ENCODE measurements at places on chromosomes 12 and 14. TPM values are rescaled to one million over a fixed set of nuclear protein-coding genes. Genes with fewer than 3 reads are reported as not detected.

MANSC4 gene
- total RNA-seq = not detected

STYK1 gene
- total RNA-seq = 4.1 TPM

HOXC9 gene
- not detected for total RNA-seq

GPR135 gene
- 0.14 TPM for total RNA-seq

TMEM30B gene
- total RNA-seq = 24.6 TPM

SUPT16H gene
- 56.3 TPM for total RNA-seq

SLC4A8 gene
- 0.28 TPM for total RNA-seq

PRB2 gene
- not detected for total RNA-seq

HOXC11 gene
- not detected for total RNA-seq

ZFHX2 gene
- 0.21 TPM for total RNA-seq

PRPH gene
- total RNA-seq = not detected

ZDHHC22 gene
- not detected for total RNA-seq

VPS37B gene
- total RNA-seq = 71.3 TPM

GPR68 gene
- total RNA-seq = 1.3 TPM

NXPH4 gene
- total RNA-seq = 9.3 TPM

FOXN4 gene
- total RNA-seq = not detected

LMBR1L gene
- 13.4 TPM for total RNA-seq

NANOG gene
- under 0.01 TPM for total RNA-seq

CLEC4E gene
- not detected for total RNA-seq

CLEC4C gene
- not detected for total RNA-seq

AVPR1A gene
- total RNA-seq = not detected

VDR gene
- total RNA-seq = 16.8 TPM

LBHD2 gene
- not detected for total RNA-seq

KRT75 gene
- total RNA-seq = 2.6 TPM

KLRC3 gene
- 0.99 TPM for total RNA-seq

PIWIL1 gene
- 0.07 TPM for total RNA-seq

All from airway epithelial cell (primary cell).